Stimulated activated CD8-positive, alpha-beta memory T cell treated with anti-CD3 and anti-CD28 coated beads, Interleukin-2, amount 100 ng/mL, for 1 hour (primary cell): ENCODE measurements at places on chromosomes 3 and 15.

DNA sequence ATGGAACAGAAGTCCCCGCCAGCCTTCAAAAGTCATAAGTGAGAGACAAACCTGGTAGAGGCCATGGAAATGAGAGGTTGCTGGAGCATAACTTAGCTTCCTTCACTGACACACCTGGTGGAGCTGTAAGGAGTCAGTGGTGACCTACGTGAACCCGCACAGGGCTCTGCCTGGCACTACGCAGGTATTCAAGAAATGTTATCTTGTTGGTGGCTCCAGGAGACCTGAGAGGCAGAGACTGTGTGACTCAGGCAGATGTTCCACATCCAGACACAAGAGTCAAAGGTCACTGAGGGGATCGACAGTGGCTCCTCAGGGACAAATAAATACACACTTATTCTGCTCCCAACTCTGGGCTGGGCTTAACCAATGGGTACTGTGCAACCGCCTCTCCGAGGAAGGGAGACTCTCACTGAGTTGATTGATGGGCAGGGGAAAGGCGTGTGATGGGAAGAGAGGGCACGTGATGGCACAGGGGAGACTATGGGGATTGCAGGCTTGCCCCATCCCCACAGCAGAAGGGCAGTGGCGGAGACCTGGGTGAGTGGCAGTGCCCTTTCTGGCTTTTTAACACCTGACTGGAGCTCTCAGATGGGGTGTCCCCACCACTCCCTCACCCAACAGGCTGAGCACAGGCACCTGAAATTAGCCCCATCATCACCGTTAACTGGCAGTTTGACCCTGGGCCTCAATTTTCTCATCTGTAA, 111.7 kb upstream of the SMAD3 start:
- no peak for DNase-seq

DNA sequence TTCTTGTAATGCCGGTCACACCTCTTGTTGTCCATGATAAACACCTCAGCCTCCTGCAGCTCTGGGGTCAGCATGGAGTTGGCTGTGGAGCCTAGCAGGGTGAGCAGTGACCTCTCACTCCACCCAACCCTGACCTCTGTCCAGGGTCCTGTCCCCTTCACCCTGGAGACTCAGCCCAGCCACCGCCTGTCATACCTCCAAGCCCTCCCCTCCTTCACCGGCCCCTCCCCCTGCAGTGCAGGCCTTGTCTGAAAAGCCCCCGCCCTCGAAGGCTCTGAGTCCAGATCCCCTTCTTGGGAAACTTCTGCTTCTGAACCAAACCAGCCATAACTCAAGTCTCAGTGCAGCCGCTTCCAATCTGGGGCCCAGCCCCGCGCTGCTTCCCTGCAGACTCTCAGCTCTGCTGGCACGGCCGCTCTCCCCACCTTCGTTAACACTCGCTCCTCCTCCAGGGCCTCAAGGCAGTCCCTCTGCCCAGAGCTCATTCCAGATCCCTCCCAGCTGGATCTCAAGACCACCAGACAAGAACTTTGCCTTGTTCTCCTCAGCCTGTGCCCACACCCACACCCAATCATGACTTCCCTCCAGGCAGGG, 25.4 kb upstream of the PRSS50 start:
- no peak for DNase-seq

DNA sequence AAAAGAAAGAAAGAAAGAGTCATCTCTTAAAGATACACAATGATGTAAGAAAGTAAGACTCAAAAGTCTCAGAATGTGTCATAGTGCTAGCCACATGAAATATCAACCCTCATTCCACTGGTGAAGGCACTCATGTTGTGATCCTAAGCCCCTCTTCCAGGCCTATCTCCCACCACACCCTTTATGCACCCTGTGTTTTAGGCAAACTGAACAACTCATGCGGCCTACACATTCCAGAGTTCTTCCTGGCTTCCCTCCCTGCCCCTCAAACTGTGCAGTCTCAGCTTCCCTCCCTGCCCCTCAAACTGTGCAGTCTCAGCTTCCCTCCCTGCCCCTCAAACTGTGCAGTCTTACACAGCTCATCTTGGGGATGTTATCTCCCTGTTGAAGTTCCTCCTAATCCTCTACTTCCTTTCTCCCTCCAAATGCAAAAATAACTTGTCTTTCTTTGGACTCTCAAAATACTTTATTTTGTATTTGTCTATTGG, 69.0 kb upstream of the FNDC3B start:
- no peak for DNase-seq

- no peak for DNase-seq
These were observed 107.0 kb downstream of the ALCAM start for GRCh38 chr3:105473521-105474223.

- DNase-seq = no peak
These were observed 764.8 kb upstream of the CADM2 start for GRCh38 chr3:84194029-84194428.
